ENCODE measurements at places on chromosomes 4 and X.

GRCh38 chr4:181158971-181159370, 1084.2 kb upstream of the TENM3 start:
- no peak for DNase-seq

DNA sequence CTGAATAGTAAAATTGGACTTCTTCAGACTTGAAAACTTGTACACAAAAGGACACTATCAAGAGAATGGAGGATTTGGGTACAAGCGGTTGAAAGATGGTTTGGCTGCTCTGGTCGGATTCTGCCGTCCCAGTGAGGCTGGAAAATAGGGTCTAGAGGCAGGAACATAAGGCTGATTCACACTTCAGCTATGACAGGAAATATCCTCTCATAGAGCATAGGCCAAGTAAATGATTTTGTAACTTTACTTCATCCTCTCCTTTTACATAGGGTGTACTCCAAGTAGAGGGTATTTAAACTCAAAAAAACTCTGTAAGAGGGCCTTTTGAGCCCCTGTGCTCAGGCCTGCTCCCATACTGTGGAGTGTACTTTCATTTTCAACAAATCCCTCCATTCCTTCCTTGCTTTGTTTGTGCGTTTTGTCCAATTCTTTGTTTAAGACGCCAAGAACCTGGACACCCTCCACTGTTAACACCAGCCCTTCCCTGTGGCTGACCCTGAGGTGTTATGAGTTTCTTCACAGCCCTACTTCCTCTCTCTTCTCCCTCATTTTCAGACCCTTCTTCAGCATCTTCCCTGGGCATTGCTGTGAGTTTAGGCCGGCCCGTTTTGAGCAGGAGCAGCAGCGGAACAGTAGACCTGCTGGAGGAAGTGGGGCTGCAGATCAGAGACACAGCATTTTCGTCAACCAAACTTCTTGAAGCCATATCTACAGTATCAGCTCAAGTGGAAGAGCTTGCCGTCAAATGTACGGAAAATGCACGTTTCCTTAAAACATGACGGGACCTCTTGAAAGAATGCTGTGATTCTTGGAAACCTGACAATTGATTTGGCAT, 7.2 kb downstream of the PGAM4 start:
- no peak for DNase-seq

- DNase-seq, result no peak
Measured at GRCh38 chr4:48051078-48051477, 34.5 kb downstream of the NIPAL1 start.

- DNase-seq, result no peak
Measured at GRCh38 chr4:162952232-162952631, 214.5 kb downstream of the NAF1 start.

- DNase-seq, result no peak
Measured at GRCh38 chr4:150078041-150078578, at the start of gene DCLK2. Gene DCLK2, plus strand, starts transcription at chr4:150078445. Its CDS starts 583 bp downstream, at chr4:150079028.

DNA sequence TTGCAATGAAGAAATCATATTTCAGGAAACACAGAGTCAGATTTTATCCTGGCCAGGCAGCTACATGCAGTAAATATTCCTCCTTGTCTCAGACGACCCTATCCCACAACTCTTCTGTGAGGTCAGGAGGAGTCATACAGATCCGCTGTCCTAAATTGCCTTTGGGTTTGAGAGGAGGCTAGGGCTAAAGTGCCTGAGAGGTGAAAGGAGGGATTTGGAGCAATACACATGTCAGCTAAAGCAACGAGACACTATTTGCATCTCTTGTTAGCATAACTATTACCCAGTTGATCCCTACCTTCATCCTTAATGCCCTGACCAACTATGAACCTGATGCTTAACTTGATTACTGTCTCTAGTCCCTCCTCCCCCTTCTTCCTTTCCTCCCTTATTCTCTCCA, 98.6 kb downstream of the TBC1D19 start:
- no peak for DNase-seq

DNA sequence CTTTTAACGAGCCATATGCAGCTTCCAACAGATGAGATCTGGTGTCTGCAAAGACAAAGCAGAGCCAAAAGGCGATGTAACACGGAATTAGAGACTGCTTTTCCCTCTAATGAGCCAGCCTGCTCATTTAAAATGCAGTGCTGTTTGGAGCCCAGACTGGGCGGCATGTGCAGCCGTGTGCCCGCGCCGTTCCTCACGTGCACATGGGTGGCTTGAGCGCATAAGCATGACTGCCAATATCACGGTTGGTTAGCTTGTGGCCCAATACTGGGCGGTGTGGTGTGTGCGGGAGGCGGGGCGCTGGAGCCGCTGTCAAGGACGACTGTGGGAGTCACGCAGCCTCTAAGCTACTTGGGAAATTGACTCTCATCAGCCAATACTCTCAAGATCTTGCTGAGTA, 87.0 kb upstream of the SCOC start:
- no peak for DNase-seq

- no peak for DNase-seq
Measured at GRCh38 chr4:118939169-118939783, 50.6 kb downstream of the SYNPO2 start.

GRCh38 chr4:155353923-155354540, 22.7 kb downstream of the MAP9 start:
- no peak for DNase-seq

DNA sequence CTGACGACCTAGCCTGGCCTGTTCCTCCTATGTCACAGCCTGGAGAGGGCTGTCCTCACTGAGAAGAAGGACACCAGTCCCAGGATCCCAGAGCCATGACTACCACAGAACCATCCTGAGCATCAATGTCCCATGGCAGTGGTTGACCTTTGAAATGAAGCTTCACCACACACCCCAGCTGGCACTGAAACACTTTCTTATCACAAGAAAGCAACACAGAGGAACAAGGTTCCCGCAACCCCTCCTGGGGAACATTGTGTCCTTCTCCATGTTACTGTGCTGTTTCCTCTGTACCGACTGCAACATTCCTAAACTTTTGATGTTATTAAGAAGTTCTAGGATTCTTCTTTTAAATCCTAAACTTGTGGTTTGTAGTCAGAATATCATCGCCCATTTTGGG, 21.2 kb upstream of the FAM156A start:
- DNase-seq, result no peak

- no peak for DNase-seq
Measured at GRCh38 chr4:8328866-8329559, 59.5 kb downstream of the HTRA3 start.

DNA sequence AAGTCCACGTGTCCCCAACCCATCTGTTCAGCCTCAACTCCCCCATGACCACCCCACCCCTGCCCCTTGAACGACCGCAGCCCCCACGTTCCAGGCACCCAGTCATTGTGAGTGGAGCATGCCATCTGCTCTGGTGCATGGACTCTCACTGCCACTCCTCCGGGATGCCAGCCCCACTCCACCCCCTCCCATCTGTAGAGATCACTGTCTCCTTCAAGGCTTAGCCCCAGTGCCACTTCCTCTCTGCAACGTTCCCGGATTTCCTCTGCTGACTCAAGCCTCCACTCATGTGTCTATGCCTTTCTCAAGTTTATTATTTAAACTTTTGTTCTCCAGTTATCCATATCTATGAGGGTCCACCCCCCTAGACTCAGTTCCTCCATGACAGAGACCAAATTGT, 54.0 kb downstream of the MAML3 start:
- DNase-seq, result no peak

DNA sequence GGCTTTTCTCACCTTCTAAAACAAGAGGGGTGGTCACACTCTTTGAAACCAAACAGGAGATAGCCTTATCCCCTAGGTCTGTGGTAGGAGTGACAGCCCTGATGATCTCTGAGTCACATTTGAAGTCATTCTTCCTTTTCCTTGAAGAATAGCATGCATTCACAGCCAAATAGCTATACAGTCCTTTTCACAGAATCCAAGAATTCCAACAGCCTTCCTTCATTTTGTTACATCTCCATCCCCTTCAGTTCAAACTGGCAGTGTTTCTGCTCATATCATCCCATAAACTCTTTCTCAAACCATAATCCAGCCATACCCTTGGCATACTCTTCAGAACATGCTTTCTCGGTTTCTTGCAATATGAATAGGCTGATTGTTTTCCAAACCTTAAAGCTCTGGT, 33.3 kb upstream of the TMEM184C start:
- no peak for DNase-seq

- DNase-seq, result no peak
Measured at GRCh38 chr4:90025248-90025647, 101.9 kb upstream of the CCSER1 start.

- DNase-seq, result no peak
Measured at GRCh38 chr4:10690185-10690907, 5.8 kb upstream of the CLNK start.

GRCh38 chrX:100880368-100880767, 6.2 kb upstream of the NOX1 start:
- no peak for DNase-seq

DNA sequence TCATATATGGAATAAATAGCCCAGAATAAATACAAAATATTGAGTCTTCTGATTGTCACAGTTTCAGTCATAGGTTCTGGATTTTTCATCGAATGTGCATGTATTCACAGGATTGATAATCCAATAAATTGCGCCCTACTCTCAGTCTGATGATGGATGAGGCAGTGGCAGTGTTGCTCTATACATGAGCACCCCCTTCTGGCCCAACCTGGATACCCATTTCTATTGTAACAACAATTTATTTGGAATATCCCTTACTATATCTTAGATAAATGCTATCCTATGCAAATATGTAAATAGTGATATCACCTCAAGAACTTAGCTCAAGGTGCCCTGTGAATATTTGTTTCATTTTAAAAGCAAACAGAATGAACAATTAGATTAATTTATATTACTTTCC, 733.7 kb upstream of the PABPC4L start:
- DNase-seq, result no peak

DNA sequence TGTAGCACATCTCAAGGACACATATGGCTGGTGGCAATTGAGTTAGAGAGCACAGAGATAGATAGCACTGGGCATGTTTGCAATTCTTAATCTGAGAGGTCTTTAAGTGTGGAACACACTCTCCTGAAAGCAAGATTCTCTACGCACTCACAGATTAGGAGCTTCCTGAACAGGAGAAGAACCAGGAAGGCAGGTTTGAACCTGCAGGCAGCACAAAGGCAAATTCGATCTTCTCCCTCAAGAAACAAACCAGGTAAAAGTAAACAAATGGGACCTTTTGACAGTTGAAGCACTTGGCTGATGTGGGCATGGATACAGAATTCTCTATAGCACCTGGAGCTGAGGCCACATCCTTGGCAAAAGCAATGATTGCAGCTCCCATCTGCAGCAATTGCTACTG, 24.3 kb downstream of the HS3ST1 start:
- no peak for DNase-seq

DNA sequence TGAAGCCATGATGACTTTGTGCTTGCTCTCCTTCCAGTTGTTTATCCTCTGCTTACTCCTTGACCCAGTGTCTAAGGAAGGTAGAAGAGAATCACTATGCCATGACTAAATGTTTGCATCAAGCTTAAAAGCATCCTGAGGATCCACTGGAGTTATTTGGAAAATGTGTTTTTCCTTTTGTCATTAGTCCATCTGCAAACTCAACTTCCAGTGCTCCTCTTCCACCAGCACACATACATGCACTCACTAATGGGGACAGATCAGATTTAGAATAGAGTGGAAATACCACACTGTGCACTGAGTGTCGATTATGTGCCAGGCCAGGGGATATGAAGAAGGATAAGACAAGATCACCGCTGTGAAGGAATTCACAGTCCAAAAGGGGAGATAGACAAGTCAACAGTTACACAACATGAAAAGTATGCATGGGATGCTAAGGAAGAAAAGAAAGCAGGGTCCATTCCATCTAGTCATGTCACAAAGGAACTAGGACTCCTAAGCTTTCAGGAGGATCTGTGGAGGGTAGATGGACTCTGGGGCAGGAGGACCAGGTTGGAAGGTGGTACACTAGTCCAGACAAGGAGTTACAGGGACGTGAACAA, 1.9 kb downstream of the OCIAD2 start:
- DNase-seq, result no peak

GRCh38 chrX:136778916-136779315, 1.8 kb downstream of the ARHGEF6 start:
- no peak for DNase-seq

- DNase-seq, result no peak
Measured at GRCh38 chr4:41820473-41820872, 71.9 kb upstream of the PHOX2B start.

GRCh38 chrX:38717871-38718270, 83.4 kb upstream of the MID1IP1 start:
- no peak for DNase-seq

DNA sequence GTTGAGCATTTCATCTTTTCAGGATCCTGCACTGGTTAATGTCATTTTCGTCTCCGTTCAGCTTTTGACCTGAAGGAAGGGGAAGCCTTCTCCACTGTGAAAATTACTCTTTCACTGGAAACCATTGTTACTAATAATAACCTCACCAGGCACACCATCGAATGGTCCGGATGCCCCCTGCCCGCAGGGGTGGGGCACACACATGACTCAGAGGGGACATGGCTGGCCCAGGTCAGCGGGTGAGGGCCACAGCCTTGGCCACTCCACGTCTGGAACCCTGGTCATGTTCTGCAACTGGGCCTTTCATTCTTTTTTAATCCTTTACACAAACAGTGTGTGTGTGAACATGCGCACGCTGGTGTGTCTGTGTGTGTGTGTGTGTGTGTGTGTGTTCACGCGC, 191.8 kb downstream of the BCOR start:
- no peak for DNase-seq

GRCh38 chrX:39381422-39381821, 580.2 kb downstream of the MID1IP1 start:
- no peak for DNase-seq

DNA sequence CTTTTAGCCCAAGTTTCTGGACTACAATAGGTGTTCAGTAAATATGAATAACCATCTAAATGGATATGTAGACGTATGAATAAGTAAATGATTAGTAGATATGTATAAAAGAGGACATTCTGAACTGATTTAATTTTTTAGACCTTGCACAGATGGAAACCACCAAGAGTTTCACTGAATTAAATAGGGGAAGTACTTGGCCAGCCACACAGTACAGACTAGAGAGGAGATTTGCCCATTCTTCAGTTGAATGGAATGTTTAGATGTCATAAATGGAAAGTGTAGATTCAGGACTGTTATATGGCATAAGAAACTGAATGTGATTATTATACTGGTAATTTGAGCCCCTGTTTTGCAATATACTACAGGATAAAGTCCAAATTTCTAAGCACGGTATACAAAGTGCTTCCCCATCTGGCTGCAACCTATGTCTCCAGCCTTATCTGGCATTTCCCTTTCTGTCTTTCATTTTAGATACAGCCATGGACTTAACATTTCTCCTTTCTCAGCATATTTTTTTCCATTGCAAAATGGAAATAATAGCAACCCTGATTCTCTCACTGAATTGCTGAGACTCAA, 137.8 kb upstream of the HS3ST1 start:
- no peak for DNase-seq

DNA sequence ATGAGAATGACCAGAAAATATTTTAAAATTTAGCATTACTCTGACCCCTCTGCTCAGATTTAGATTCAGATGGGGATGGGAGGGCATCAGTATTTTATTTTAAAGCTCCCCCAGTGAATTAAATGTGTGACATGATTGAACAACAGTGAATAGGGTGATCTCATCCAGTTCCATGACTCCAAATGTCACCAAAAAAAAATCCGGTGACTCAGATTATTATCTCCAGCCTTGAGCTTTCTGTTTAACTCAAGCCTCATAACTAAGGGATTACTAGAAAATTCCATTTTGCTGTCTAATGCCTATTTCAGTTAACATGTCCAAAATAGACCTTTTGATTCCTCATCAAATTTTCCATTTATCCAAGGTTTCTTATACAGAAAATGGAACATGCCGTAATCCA, 121.8 kb upstream of the TMEM47 start:
- no peak for DNase-seq
